ENCODE measurements at places on chromosomes 2 and 18. TPM values are rescaled to one million over a fixed set of nuclear protein-coding genes. Genes with fewer than 3 reads are reported as not detected.

The UGT1A3 gene
- polyA plus RNA-seq, result not detected

The SULT1C4 gene
- polyA plus RNA-seq, result 7.4 TPM

The VWC2L gene
- polyA plus RNA-seq, result 0.01 TPM

The NPAS2 gene
- polyA plus RNA-seq, result 10.3 TPM

The IL36G gene
- polyA plus RNA-seq, result 0.14 TPM

The UPP2 gene
- polyA plus RNA-seq, result 0.01 TPM

The HOXD8 gene
- 0.34 TPM for polyA plus RNA-seq

The CPLX4 gene
- 0.01 TPM for polyA plus RNA-seq

The DSC1 gene
- not detected for polyA plus RNA-seq

The GREB1L gene
- polyA plus RNA-seq, result 0.08 TPM

The SF3B6 gene
- polyA plus RNA-seq, result 97.4 TPM

The PDE11A gene
- 0.11 TPM for polyA plus RNA-seq

The HMSD gene
- 0.60 TPM for polyA plus RNA-seq

All from lung (tissue), 17 donors.